ENCODE measurements at places on chromosomes 2 and 18.
A peak's percentile ranks its signal among the peaks of the same experiment; 100 is the strongest.

GRCh38 chr2:172806493-172806892, 70.8 kb downstream of the RAPGEF4 start:
- no peak for DNase-seq

- no peak for DNase-seq
Observed at GRCh38 chr18:67710639-67711038, 194.1 kb upstream of the DSEL start.

- peak; percentile 77 for DNase-seq
Observed at GRCh38 chr18:78679613-78680260, 299.9 kb upstream of the SALL3 start.

DNA sequence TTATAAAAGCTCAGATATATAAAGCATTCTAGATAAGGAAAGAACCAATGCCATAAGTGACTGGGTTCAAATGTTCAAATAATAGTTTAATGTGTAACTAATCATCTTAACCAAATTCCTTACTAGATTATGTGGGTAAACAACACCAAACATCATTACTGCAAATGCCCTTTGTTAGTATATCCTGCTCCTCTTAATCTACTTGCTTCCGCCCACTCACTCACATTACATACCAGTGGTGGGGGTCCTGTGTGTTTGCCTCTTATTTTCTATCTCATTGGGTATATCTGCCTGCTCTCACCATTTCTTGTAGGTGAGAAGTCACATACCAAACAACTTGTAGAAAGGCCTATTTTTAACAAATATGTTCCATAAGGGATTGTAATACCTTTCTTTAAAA, 562.1 kb downstream of the NRXN1 start:
- no peak for DNase-seq

GRCh38 chr18:49305688-49306336, 154.6 kb downstream of the DYM start:
- no peak for DNase-seq

DNA sequence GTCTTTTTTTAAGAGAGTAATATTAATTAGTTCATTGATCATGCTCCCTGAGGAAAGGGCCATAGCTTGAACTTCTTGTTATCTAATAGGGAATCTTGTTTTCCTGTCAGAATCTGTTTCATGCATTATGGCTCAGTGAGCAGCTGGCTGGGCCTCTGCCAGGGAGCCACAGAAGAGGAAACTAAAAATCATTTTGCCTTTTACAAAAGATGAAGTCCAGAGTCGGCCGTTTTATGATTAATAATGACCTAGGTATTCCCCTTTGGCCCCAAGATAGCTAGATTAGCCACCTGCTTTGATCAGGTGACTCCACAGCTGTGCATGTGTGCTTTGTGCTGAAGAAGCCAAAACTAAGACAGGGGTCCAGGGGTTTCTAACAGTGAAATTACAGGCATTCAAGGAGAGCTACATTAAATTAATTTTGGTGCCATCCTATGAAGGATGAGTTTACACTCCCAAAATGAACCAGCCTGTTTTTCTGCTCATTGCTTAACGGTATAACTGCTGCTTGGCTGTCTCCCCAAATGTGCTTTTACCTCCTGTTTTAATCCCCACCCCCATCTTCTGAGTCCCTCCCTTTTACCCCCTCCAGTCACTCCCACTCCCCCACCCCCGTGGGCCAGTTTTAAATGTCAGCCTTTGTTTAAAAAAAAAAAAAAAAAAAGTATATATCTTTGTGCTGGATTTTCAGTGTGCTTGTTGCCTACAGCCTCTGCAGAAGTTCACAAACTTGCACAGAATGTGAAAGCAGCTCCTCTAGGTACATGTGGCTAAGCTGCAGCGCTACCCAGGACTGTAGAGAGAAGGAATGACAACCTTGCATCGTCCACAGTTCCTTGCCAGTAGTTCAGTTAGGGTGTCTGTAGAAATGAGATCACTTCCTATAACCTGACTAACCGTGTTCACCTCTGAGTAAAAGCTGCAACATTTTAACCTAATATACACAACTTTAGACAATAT, 93.1 kb downstream of the CABLES1 start:
- DNase-seq: no peak

GRCh38 chr2:207861789-207862188, 92.1 kb upstream of the FZD5 start:
- no peak for DNase-seq

GRCh38 chr2:184824597-184824996, 226.3 kb downstream of the ZNF804A start:
- DNase-seq: no peak

DNA sequence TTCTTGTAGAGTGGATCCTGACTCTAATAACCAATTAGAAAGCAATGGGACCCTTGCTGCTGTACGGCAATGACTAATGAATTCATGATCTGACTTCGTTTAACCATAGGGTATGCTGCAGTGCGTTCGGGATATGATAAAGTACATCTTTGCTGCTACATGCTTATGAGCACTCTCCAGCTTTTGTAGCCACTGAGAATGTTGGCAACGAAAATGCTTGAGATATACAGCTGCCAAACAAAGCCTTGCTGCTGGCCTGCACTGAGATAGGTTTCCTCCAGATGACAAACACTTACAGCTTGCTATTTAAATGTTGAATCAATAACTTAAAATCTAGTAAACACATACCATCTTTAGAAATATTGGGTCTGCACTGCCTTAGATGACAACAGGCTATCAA, 372.4 kb upstream of the SLC8A1 start:
- DNase-seq: no peak

GRCh38 chr2:29106980-29107388, 8.2 kb upstream of the CLIP4 start:
- DNase-seq: no peak

DNA sequence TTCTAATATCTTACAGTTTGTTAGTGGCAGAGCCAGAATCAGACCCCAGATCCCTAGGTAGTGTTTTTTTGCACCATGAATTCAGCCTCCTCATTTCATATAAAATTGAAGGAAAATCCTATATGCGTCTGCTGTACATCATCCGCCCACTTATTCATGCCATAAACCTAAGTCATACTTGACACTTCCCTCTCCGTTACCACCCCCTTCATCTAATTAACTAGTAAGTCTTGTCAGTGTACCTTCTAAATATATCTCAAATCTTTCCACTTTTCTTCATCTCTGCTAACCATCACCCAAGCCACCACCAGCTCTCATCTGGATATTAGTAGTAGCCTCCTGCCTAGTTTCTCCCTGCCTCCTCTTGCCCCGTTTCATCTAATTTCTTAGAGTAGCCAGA, 248.7 kb upstream of the SIX3 start:
- no peak for DNase-seq

DNA sequence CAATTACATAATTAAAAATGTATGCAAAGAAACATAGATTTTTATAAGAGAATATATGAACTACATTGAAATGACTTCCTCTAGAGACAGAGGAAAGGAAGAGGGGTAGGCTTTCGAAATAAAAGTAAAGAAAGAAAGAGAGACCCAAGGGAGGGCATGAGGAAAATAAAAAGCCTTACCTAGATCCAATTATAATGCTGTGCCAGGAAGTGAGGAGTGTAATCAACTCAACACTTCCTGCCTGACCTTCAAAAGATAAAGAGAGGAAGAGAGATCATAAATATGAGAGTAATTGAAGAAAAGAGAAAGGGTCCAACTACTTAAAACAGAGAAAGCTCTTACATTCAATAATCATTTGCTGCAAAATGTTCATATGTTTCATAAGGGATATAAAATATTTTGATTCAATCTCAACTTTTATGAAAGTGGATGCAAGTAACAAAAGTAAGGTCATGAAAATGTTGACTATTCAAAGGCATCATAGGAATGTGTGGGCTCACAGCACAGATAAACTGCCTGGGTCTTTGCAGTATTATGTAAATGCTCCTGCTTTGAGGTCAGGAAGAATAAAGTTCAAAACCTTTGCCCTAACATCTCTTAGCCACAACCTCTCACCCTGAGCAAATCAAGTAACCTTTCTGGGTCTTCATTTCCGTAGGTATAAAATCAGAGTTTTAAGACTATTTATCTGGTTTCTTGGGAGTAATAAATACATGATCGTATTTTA, 1237.7 kb downstream of the LRP1B start:
- DNase-seq: no peak

GRCh38 chr2:148351437-148352143, 293.0 kb upstream of the EPC2 start:
- DNase-seq: no peak

DNA sequence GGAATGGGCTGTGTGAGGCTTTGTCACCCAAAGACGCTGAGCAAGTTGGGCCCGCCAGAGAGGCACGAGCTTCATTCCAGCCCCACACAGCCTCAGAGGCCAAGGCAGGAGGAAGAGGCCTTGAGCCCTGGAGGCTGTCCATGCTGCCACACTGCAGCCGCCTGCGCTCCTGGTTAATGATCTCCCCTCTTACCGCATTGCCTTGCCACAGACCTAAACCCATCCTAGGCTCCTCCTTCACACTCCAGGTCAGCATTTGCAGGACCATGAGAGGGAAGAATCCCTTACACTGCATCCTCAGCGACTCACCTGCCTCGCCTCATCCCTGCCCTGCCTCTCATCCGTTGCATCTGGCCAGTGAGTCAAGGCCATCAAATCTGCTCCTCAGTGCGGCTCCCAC, 24.6 kb downstream of the KIF3C start:
- DNase-seq: no peak

GRCh38 chr2:105820151-105820550, 75.4 kb downstream of the NCK2 start:
- no peak for DNase-seq

DNA sequence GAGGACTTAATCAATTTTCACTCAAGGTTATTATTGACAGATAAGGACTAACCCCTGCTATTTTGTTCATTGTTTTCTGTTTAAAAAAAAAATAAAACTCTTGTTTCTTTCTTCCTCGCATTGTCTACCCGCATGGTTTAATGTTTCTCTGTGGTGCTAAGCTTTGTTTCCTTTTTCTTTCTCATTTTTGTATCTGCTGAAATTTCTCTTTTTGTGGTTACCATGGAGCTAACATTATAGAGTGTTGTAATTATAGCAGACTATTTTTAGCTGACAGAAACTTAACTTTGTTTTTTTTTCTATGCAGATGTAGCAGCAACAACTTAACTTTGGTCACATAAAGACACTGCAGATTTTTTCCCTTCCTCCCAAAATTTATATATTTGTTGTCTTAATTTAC, 43.1 kb upstream of the CHN1 start:
- no peak for DNase-seq

DNA sequence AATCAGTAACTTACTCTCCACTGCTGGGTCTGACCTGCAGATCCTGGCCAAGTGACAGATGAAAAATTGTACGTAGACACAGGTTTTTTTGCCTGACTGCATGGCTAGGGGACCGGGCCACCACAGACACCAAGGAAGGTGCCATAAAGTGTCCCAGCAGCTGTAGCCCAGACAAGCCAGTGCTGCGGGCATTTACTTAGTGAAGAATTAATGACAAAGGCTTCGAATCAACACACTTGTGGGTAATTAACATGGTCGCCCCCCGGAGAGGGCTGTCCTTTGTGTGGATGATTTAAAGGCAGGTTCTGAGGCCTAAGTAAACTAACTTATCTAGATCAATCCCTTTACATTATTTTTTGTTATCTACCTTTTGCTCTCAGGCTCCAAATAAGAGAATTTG, 1709.1 kb upstream of the LRRTM1 start:
- no peak for DNase-seq

DNA sequence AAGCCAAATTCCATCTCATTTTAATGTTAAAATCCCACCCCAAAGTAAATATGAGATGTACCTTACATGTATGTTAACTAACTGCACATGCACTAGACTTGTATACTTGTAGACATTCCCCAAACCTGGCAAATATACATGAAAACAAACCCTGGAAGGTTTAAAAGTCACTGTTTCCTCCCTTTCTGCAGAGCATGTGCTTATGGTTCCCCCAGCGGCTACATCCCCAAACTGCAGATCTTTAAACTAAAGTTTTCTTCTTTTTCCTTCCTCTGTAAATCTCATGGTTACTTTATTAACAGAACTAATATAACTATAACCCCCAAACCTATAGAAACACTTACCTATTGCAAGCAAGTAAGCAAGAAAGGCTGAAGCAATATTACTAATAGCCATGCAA, 731.5 kb downstream of the LRP1B start:
- no peak for DNase-seq

DNA sequence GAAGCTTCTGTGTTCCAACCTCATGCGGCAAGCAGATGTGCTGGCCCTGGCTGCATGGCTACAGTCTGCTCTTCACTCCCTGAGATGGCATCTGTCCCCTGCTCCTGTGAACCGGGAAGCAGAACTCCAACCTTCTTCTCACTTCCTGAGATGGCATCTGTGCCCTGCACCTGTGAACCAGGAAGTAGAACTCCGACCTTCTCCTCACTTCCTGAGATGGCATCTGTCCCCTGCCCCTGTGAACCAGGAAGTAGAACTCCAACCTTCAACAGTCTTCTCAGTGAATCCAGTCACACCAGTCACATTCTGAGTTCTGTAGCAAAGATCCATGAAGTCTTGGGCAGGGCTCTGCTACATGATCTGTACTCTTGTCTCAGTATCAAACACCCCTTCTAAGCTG, 887.2 kb upstream of the KLHL29 start:
- DNase-seq: no peak

DNA sequence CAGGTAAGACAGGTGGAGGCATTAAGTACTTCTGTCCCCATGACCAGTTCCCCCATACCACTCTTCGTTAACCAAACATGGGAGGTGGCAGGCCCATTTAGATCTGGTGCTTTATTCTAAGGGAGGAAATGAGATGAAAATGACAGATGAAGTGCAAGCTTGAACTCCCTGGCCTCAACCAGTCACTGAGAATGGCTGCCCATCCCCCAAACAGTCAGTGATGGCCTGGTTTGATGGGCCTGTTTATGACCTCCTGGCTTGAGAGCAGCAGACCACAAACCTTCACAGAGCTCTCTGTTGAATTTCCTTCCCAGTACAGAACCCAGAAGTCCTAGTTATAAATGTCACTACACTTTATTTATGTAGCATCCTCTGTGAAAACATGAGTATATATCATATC, 31.1 kb downstream of the EPAS1 start:
- no peak for DNase-seq

GRCh38 chr2:61949714-61950560, 44.5 kb downstream of the COMMD1 start:
- no peak for DNase-seq

- no peak for DNase-seq
Observed at GRCh38 chr18:32301976-32302743, 112.3 kb downstream of the MEP1B start.

- DNase-seq: no peak
Observed at GRCh38 chr2:234629596-234629995, 132.7 kb upstream of the ARL4C start.
